ENCODE measurements at places on chromosomes 2 and 18.

DNA sequence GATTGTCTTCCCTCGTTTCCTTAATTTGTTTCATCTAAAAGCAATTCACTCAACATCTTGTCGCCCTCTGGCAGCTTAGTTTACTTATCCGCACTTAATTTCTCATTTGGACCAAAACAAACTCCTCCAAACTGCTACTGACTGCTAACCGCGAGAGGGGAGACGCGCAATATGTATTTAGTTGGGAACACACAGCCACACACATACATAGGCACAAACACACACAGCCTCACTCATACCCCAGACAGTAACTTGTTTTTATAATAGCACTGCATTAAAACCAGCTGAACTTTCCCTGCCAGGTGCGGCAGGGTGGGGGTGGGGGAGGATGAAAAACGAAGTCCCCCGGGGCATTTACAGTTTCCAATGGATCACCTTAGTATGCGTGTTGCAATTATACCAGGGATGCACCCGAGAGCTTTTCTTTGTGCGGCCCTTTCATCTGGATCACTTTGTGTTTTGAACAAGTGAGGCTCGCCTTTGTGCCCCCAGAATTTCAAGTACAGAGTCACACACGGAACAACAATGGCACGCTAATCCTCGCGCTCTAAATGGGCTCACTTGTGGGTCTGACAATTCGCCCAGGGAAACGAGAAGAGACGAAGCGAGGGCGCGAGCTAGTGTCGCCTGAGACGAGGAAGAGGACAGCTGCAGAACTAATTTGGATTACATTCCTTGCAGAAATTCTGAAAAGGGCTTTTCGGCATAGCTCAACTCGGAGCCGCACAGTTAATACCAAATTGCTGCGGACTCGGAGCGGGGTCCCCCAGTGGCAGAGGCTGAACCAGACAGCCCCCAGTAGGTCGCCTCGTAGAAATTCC, 2.4 kb downstream of the ERBB4 start:
- DNase-seq, result no peak

DNA sequence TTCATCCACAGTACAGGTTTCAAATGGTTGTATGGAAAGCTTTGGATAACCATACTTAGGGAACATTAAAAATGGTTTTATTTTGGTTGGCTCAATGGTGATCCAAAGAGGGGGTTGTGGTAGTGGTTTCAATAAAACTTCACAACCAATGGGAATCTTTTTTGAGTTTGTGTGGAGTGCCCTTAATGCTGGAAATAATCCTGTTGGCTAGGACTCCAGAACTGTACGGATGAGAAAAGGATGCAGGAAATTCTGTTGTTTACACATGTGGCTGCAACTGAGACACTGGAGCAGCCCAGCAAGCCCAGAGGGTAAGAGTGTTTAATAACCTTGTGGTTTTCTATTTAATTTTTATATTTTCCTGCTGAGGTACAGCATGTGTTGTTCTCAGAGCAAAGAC, at the start of gene CCDC102B:
Gene CCDC102B (plus strand): TSS at position 210 of the 400 bp plus-strand sequence. CDS start 38,684 bp downstream, outside the sequence.
- no peak for DNase-seq

DNA sequence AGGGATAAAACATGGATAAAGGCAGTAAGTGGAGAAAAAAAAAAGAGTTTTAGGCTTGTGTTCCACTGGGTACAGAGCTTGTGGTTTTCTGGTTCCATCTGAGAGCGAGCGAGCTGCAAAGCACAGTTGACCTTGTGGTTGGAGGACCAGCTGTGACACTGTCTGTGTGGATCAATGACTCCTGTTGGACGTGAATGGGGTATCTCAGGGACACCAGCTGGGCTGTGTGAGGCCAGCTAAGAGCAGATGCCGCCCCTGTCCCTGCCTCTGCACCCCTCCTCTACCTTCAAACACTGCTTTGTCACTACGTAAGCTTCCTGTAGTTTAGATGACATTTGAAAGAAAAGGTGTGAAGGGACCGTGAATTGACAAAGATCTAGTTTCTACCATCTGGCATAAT, 67.8 kb downstream of the QPCT start:
- DNase-seq, result no peak

- no peak for DNase-seq
Measured at GRCh38 chr2:241357531-241357930, 1.4 kb downstream of the FARP2 start.

DNA sequence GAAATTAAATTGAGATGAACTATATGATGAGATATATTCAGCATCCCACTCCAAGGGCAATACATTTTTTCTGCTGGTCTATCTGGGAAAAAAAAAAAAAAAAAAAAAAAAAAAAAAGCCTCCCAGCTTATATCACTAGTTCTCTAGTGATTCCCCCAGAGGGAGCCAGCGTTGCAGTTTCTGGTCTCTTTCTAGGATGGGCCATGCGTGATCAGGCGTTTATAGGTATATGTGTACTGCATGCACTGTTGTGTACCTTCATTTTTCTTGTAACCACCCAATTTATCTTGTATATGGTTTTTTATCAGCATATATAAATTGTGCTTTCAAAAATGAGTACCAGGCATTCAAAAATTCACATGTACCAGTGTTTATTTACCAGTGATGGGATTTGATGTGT, 35.1 kb downstream of the DCDC2C start:
- DNase-seq, result no peak

DNA sequence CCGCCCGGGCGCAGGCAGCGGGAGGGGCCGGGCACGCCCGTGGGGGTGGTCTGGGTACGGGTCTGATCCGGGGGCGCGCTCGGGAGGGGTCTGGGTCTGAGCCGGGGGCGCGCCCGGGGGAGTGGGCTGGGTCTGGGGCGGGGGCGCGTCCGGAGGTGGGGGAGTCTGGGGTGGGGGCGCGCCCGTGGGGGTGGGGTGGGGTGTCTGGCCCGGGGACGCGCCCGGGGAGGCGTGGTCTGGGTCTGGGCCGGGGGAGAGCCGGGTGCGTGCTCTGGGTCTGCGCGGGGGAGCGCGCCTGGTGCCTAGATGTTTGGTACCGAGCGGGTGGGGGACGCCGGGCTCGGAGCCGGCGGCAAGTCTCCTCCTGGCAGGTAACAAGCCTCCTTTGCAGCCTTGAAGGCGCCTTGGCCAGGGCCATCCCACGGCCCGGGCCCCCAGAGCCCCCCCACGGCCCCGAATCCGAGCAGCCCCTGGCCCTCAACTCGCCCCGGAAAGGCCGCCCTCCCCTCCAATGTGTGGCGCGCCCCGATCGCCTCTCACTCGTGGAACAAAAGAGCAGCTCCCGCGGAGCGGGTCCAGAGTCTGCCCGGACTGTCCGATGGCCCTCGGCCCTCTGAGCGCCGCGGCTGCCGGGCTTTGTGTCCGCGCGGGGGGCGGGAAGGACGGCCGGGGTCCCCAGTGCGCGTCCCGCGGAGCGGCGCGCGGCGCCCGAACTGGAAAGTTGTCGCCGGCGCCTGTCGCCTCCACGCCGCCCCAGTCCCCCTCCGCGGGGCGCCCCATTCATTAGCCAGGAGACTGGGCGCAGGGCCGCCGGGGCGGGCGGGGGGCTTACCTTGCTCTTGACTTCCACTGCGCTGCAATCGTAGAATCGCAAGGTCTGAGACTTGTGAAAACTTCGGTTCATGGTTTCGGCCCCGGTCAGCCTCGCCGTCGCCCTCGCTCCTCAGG, 595 bp downstream of the PARD6G start:
- DNase-seq, result no peak

DNA sequence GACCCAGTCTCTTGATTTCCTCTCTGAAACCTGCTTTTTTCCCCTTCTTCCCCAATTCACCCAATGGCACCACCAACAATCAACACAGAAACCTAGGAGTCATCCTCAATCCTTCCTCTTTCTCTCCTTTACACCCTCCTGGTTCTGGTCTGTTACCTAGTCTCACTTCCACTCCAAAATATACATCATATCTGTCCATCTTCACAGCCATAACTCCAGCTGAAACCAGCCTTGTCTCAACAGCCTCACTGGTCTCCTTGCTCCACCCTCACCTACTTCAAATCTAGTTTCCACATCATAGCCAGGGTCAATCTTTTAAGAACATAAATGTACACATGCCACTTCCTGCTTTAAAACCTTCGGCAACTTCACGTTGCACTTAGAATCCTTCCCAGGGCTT, 11.8 kb upstream of the TWSG1 start:
- no peak for DNase-seq
